ENCODE measurements at places on chromosomes 12 and 14.

DNA sequence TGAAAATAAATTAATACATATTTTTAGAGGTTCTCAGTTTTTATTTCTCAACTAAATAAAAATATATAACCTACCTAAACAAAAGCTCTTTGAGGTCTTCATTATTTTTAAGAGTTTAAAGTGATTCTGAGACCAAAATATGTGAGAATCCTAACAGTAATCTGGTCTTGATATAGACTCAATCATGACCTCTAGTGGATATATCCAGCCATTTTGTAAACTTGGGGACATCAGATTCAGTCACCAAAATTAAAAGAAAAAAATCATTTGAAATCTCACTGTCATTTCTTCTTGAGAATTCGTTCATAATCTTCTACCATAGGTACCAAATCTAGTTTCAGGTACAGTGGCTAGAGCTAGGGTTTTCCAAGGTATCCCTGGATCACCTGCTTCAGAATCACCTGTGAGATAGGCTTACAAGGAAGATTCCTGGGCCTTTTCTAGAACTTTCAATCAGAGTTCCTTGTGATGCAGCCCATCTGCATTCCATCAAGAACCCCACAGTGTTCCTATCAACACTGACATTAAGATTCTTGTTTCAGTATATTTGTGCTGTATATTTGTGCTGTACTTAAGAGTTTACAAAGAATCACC lies 214.9 kb downstream of the ADAMTS20 start:
- DNase-seq: no peak

GRCh38 chr12:39660101-39660500 lies 40.5 kb upstream of the ABCD2 start:
- DNase-seq: no peak

DNA sequence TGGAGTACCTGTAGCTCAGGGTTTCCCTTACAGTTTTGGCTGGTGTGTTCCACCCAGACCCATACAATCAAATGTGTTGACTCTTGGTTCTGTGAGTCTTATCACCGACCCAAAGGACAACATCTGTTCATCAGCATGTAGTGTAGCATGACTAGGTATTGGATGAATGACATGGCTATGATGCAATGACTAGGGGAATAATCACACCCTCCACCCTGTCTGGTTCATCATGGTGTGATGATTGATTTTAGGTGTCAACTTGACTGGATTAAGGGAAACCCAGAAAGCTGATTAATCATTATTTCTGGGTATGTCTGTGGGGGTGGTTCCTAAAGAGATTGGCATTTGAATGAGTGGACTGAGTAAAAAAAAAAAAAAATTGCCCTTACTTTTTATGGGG lies 311.3 kb downstream of the DPF3 start:
- DNase-seq: no peak

DNA sequence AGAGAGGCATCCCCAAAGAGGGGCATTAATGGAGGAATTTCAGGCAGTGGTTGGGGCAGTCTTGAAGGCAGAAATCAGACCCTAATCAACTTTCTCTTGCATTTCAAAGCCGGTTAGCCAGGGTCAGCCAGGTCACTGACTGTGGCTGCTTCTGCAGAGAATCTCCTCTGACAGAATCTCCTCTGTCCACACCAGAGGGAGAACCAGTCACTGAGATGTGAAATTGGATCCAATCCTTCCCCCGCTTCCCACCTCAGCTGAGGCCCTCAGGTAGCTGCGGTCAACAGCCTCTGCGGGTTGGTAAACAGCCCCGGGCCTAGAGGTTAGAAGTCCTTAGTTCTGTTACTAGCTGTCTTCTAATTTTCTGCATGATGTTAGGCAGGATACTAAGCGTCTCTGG lies 39.8 kb upstream of the NUAK1 start:
- peak; percentile 50 for DNase-seq

Measured in H9 (cell line).